Activated CD4-positive, alpha-beta T cell treated with anti-CD3 and anti-CD28 coated beads, Interleukin-2, amount 10 ng/mL, durations not matched to agents 24 days and 14 days (primary cell): ENCODE measurements at places on chromosomes 12 and 14. TPM values are rescaled to one million over a fixed set of nuclear protein-coding genes. Genes with fewer than 3 reads are reported as not detected.

Gene IRAK3
- total RNA-seq = 1.3 and 1.8 TPM in 2 replicates

- H3K36me3 ChIP-seq = no peaks in the 10 kb centered on the region
- no peaks in the 10 kb centered on the region for H3K4me1 ChIP-seq
- no peak overlapping the region for H3K27ac ChIP-seq
- H3K4me3 ChIP-seq = no peak overlapping the region
- peaks cover 3% of the 10 kb centered on the region for H3K27me3 ChIP-seq
Observed at GRCh38 chr12:25692115-25693035, 139.3 kb upstream of the LMNTD1 start.

DNA sequence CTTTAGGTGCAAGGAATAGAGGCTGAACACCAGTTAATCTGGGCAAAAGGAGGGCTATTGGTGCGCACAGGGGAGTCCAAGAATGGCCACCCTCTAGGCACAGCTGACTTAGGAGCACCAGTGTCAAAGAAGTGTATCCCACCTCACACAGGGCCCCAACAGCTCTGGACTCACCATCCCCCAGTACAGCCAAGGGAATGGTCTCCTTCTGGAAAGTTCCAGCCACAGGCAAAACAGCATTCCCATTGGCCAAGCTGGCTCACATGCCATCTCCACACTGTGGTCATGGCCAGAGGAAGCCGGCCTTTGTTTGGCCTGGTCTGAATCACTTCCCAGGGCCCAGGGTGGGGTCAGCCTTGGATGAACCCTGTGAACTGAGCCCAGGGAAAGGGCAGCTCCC, 120.1 kb downstream of the DICER1 start:
- H3K4me3 ChIP-seq = no peak overlapping the region
- no peak overlapping the region for H3K27ac ChIP-seq
- DNase-seq = no peak
- H3K4me1 ChIP-seq = no peaks in the 10 kb centered on the region

- no peaks in the 10 kb centered on the region for H3K4me1 ChIP-seq
- H3K4me3 ChIP-seq = no peak overlapping the region
- H3K27me3 ChIP-seq = peaks cover 15% of the 10 kb centered on the region
- no peaks in the 10 kb centered on the region for H3K36me3 ChIP-seq
- H3K27ac ChIP-seq = no peak overlapping the region
Observed at GRCh38 chr14:56895154-56895553, 84.9 kb upstream of the OTX2 start.

GRCh38 chr14:79708426-79709388, 502.6 kb downstream of the DIO2 start:
- H3K27ac ChIP-seq = no peak overlapping the region
- H3K27me3 ChIP-seq = no peaks in the 10 kb centered on the region
- no peak for DNase-seq
- H3K4me1 ChIP-seq = no peaks in the 10 kb centered on the region
- no peak overlapping the region for H3K4me3 ChIP-seq
